GOT3 (cell line): ENCODE measurements at places on chromosomes 7 and 10.

- DNase-seq: no peak
Measured at GRCh38 chr10:82190432-82191260, 315.7 kb downstream of the NRG3 start.

- no peak for DNase-seq
Measured at GRCh38 chr7:95199779-95200558, 124.4 kb downstream of the PON1 start.

GRCh38 chr7:144822223-144822622 lies 13.6 kb downstream of the TPK1 start:
- DNase-seq: no peak

DNA sequence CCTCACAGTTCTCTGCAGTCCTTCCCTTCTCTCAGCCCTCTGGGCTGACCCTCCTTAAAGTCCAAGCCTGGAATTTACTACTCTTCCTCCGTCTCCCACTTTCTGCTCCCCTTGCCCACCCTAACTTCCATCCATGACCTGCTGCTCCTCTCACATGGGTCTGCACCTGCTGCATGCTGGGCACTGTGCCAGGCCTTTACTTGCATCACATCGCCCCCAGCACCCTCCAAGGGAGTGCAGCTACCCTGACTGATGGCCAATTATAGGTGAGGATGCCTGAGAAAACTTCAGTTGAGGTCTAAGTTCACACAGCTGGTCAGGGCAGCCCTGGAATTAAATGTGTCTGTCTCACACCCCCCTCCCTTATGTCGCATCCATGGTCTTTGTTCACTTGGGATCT lies 53.6 kb upstream of the ZPBP start:
- no peak for DNase-seq

DNA sequence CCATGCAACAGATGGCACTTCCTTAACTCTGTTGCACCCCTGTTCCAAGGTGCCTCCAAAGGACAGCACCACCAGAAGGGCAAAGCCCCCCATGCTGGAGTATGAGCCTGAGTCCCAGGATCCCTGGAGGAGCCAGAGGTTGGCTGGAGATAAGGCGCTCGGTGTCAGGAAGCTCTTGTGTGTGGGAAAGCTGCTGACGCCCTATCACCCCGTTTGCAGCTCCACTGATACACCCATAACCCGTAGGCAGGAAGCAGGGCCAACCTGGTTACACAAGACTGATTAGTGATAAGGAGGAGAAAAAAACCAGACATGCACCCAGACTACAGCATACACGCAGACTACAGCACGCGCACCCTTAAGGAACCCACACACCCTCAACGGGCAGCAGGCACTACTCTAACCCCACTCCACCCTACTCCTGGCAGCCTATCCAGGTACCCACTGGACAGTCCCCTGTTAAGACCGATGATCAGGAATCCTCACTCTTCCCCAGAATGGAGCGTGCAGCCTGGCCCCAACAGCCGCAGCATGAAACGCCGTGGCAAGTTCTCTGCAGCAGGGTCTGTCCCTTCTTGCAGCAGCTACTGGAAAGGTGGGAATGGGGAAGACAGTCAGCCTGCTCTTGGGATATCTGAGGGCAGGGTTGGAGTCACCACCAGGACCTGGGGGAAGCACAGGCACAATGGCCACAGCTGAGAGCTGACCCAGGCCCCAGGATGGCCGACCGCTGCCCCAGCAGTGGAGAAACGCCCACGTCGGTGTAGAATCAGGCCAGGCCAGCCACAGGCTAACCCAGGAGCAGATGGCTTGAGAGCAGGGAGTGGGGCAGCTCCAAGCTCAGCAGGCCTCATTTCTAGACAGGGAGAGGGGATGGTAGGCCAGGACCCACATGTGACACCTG lies 38.3 kb upstream of the TUBB8 start:
- DNase-seq: no peak

- DNase-seq: no peak
Measured at GRCh38 chr10:86372119-86372783, 5.7 kb upstream of the GRID1 start.

- no peak for DNase-seq
Measured at GRCh38 chr7:128388145-128388485, 21.7 kb downstream of the IMPDH1 start.

GRCh38 chr10:66804962-66805361 lies 120.9 kb upstream of the LRRTM3 start:
- DNase-seq: no peak

DNA sequence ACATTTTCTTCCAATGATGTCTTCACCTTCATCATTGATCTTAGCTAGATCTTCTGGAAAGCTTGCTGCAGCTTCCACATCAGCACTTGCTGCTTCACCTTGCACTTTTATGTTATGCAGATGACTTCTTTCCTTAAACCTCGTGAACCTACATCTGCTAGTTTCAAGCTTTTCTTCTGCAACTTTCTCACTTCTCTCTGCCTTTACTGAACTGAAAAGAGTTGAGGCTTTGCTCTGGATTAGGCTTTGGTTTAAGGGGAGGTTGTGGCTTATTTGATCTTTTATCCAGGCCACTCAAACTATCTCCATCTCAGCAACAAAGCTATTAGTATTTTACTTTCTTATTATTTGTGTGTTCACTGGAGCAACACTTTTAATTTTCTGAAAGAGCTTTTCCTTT lies 125.5 kb upstream of the POM121L12 start:
- no peak for DNase-seq

- no peak for DNase-seq
Measured at GRCh38 chr7:159310457-159311171, 165.9 kb upstream of the VIPR2 start.

GRCh38 chr7:21355406-21355874 lies 72.4 kb upstream of the SP4 start:
- DNase-seq: no peak

DNA sequence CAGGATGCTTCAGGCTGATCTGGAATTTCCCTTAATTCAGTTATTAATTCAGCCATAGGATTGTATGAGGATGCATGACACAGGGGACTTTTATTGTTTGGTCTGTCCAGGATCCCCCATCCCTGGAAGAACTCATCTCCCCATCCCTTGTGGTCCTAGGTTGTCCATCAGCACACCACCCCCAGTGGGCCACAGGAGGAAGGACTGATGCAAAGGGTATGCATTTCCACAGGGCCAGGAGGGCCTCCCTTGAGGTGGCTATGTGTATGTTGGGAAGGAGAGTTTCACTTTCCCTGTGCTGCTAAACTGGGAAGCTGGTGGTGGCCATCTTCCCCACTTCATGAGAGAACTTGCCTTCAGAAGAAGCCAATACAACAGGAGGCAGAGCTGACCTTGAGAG lies 44.6 kb upstream of the GRB10 start:
- no peak for DNase-seq

DNA sequence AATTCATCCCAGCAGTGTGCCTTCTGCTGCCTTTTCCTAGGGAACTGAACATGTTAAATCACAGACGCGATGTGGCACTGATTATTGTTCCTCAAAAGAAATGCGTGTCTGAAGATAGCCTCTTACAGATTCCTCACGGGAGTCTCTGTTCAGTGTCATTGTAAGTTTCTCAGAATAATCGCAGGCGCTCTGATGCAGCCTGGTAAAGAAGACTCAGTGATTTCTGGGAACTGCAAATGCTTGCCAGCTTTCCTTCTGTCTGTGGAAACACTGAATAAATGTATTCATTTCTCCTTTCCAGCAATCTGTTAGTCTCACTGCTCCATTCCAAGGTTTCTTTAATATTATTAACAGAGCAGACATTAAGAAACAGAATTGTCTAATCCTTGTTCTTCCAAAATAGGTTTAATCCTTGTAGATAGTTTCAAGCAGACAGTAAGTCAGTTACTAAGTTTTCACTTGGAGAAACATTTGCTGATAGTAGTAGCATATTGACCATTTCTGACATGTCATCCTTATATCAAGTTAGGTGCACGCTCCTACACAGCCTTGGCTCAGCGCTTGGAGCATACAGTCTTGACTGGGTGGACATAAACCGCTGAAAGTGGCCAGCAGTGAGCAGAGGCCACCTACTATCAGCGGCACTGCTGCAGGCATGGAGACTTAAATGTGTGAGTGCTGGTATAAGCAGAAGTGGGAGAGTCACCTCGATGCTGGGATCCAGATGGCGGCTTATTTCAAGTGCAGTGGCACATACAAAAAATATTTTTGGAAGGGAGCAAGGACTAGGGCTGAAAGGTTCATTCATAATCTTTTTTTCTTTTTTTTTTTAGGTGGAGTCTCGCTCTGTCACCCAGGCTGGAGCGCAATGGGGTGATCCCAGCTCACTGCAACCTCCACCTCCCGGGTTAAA lies 27.7 kb downstream of the MMRN2 start:
- DNase-seq: no peak

DNA sequence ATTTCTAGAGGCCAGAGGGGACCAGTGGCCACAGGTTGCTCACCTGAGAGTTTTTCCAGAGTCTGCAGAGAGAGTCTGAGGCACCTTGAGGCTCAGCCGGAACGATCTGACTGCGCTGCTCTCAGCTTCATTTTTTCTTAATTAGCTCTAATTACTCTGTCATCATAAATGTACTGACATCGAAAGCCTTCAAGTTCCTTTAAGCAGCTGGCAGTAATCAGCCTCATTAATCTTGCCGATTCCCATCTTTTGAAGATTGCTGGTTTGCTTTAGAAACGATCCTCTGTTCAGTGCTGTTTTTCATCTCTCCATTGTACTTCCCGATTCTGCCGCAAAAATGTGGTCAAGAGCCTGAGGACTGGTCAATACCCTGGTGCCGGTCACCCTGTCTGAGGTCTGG lies 454.7 kb downstream of the TYW1 start:
- DNase-seq: no peak

- no peak for DNase-seq
Measured at GRCh38 chr10:123943307-123943706, 51.7 kb upstream of the CPXM2 start.

DNA sequence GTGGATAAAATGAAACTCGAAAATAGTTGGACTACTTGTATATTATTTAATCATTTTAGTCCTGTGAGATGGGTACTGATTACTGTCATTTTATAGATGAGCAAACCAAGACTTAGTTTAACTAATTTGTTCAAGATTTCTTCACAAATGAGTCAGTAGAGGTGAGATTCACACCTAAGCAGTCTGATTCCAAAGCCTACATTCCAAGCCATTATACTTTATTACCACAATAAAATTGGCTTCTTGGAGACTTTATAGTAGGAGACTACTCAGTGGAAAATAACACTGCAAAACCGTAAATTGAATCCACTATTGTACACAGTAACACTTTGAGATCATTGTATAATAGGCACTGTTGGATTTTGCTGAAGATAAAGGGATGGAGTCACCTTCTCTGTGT lies 2.2 kb downstream of the PHTF2 start:
- no peak for DNase-seq

DNA sequence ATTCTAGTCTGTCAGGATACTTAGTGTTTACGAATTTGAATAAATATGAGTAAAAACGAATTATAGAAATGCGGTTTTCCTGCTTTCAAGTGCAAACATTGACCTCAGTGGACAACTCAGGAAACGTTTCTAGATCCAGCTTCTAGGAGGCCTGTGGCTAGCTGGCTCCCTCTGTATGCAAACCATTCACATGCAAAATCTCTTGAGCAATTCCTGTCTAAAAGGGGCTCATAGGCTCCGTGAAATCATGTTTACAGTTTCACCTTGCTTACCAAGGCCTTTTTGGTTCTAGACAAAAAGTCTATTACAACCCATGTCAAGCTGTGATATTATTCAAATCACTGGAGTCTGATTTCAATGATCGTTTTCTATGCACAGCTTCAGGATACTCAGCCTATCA lies 364.5 kb downstream of the DPP6 start:
- no peak for DNase-seq
